ENCODE measurements at places on chromosomes 1 and 21.

- no peak for DNase-seq
Observed at GRCh38 chr1:155127967-155128754, 485 bp downstream of the EFNA1 start.

GRCh38 chr1:15279576-15280230, 32.7 kb downstream of the FHAD1 start:
- no peak for DNase-seq

- DNase-seq: no peak
Observed at GRCh38 chr1:73167009-73167657, 884.8 kb upstream of the NEGR1 start.

DNA sequence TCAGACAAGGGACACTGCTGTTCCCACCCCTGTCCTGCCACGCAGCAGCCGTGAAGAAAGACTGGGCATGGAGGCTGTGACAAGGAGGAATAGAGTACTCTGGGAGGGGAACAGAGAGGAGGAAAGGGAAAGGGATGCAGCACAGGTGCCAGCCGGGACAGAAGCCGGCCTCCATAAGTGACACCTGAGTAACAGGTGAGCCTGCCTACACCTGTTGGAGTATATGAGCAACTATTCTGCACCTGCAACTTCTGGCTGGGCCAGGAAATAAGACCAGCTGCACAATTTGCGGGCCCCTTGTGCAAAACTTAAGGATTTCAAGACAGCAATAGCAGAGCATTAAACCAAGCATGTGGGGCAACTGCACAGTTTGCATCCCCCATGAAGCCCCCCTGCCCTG, 72.5 kb upstream of the GOLT1A start:
- no peak for DNase-seq

- no peak for DNase-seq
Observed at GRCh38 chr1:220717800-220718640, 27.9 kb downstream of the C1orf115 start.

DNA sequence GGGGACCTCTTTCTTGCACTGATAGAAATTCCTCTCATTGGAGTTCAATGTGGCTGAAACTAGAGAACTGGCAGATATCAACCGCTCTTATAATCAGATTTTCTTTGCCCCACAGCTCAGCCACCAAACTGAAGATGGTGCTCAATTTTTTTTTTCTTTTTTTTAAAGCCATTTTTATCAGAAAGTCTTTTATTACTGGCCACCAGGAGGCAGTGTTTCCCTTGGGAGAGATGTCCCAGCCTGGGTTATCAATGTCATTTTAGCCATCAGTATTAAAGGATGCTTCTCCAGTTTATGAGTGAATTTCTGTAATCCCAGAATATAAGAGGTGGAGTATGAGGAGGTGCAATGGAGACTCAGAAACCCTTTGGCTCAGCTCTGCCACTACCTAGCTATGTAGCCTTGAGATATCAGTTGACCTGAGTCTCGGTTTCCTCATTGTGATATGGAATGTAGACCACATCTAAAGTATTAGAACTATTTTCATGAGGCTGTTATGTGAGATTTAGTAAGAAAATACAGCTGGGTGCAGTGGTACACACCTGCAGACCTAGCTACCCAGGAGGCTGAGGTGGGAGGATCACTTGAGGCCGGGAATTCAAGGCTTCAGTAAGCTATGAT, 27.6 kb downstream of the CD244 start:
- peak; percentile 11 for DNase-seq

DNA sequence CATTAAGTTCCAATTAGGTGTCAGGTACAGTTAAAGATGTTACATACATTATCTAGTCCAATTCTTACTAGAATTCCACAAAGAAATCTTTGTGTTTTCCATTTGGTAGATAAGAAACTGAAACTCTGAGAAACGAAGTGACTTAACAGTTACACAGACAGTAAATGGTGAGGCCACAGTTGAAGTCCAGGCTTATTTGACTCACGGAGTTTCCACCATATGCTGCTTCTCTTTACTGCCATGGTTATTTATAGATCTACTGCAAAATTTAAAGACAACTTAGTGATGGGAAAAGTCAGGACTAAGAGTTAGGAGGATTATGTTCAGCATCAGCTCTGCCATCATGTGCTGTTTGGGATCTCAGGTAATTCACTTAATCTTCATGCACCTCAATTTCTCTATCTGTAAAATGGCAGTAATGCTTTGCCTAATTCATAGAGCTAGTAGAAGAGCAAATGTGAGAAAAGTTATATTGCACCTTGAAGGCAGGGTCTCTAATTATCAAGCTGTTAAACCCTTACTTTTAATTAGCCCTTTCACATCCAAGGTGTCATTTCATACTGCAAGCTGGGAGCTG, 26.2 kb upstream of the SAMSN1 start:
- no peak for DNase-seq

DNA sequence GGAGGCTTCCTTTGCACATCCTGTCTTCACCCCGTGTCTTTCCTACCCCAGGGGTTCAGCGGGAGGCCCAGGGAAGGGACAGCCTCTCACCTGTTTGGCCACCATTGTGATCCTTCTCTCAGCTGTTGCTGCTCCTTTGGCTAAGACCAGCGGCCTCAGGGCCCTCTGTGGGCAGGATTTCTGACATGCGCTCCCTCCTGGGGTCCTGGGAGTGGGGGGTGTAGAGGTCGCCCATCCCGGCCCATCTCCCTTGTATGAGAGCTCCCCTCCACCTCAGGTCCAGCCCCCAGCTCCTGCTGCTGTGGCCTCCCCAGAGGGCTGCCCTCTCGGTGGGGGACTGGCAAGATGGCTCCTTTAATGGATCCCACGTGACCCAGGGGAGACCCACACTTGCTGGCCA, 120.5 kb downstream of the PRDM2 start:
- DNase-seq: no peak

GRCh38 chr1:35894183-35894582, 11.2 kb downstream of the AGO1 start:
- DNase-seq: peak; percentile 38

DNA sequence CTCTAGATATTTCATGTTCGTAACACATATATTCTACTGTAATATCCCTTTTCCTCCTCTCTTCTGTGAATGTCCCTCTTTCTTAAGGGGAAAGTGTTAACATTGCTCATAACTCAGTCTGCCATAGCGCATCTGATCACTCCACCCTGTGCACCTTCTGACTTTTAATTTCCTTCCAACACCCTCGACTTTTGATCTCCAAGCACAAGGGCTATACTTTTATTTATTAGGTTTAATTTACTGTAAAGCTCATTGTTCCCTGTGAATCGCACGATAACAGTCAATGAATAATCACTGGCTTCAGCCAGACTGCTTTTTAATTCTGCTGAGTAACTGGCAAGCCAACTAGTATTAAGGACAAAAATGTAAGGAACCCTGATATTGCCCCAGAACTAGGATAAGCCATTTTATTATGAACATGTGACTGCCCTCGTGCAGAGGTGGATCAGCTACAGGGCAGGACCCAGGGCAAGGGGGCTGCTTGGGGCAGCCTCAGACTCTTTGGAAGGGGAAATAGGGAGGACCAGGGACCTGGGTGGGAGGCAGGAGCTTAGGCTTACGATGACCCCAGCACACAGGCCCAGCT, 2.6 kb upstream of the ETS2 start:
- DNase-seq: no peak

- DNase-seq: no peak
Observed at GRCh38 chr1:159144571-159144970, 26.8 kb upstream of the CADM3 start.

DNA sequence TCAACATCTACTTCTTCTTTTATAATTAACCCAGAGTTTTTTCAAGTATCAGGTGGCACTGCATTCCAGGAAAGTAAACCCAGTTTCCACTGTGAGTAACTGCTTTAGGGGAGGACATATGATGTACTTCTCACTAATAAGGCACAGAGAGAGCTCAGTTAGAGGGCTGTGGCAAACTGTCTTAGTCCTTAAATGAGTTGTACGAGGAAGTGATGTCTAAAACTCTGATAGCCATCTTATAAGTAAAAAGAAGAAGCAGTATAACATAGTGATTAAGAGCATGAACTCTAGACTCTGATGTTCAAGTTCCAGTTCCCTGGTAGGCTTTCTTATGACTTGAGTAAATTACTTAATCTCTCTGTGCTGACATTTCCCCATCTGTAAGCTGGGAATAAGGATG, 58.7 kb upstream of the PTGS2 start:
- DNase-seq: no peak

DNA sequence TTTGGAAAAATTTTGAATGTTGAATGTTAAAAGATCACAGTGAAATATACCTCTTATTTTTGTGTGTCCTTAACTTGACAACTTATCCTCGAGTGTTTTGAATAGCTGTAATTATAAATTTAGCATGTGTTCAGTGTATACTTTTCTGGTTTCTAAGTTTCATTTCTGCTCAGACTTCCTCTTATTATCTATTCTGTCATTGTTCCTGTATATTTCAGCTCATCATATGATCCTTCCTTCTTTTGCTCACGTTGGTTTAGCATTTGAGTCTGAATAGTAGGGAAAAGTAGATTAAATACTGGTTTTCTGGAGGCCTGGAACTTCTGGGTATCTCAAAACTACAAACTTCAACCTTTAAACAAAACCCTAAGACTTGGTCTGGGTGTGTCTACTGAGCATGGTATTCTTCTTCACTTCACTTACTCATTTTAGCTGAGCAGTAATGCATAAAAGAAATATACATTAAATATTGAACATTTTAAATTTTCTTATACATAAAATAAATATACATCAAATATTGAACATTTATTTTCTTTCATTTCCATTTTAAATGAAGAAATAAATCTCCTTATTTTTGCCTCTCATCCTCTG, 3.3 kb upstream of the ATP6V1G3 start:
- DNase-seq: no peak

- DNase-seq: peak; percentile 7
Observed at GRCh38 chr1:183303901-183304300, 114.3 kb downstream of the NMNAT2 start.

DNA sequence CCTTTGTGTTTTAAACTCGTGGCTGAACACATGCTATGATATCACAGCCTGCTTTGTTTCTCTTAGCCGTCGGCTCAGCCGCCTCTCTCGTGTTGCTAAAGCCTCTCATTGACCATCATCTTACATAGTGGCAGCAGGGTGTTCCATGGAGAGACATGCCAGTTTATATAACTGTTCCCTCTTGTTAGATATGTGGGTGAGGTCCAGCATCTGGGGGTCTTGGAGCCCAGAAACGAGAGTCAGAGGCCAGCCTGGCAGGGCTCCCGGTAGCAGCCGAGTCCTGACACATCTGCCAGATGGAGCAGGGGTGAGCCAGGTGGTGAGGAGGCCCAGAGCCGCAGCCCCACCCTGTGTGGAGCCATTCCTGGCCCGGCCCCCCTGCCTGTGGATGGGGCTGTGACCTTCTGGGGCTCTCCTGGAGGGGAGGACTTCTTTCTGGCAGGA, 11.9 kb downstream of the PODN start:
- DNase-seq: no peak

DNA sequence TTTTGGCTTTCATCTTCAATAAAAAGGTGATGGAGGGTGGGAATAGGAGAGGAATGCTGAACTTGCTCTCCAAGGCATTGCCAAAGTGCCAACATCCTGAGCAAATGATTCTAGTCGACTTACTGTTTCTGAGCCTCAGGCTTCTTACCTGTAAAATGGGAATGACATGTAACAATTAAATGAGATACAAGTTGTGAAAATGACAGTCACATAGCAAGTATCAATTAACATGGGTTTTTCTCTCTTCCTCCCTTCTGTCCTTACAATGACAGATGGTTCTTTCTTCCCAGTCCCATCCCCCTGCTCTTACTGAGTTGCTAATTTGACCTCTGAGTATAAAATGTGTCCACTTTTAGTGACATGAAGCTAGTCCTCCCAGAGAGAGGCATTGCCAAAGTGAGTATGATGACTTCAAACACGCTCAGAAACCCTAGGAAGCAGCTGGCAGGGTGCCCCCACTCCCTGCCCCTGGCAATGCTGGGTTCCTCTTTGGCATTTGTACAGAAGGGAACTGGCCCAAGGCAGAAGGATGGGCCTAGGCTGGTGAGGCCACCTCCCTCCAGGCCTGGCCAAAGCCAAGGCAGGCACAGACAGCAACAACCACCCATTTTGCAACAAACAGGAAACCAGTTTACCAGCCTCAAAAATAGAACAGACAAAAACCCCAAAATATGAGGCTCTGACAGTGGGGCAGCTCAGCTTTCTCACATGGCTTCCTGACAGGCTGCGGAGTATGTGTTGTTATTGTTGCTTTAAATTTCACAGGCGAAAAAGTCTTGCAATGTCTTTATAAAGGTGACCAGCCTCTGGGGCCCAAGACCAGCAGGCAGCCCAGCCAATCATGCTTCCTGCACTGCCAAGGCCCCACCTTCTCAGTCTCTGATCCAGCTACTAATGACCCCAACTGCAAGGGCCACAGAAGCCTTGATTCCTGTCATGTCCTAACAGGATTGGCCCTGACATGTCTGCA, 115.9 kb downstream of the HIVEP3 start:
- no peak for DNase-seq

GRCh38 chr1:174797398-174797797, 202.3 kb upstream of the CACYBP start:
- DNase-seq: no peak

DNA sequence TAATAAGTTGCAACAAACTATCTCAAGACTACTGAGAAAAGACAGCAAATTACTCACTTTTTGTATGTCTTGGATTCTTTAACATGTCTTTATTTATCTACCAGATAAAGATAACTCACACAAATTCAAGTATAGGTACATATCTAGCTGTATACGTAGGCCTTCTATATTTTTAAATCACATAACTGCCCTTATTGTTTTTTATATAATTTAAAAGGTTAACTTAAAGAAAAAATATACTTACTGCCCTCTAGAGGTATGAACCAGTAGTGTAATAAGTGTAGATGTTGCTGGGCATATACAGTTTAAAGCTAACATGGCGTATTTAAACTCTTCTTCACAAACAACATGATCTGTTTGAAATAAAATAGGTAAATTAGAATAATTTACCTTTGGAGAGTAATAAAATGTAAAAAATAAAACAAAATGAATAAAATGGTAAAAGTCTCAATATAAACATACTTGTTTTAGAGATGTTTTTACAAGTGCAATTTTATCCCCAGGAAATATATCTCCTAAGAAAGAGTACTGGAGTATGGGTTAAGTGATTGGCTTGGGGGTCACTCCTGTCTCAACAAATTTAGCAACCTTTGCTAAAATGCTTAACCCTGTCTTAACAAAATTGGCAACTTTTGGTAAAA, 235.2 kb downstream of the KCNT2 start:
- DNase-seq: no peak

Data from brain microvascular endothelial cell (primary cell).